ENCODE measurements at places on chromosomes 1 and 21.
A peak's percentile ranks its signal among the peaks of the same experiment; 100 is the strongest.

- DNase-seq, result no peak
Observed at GRCh38 chr1:173333581-173333980, 126.5 kb upstream of the TNFSF4 start.

- DNase-seq, result no peak
Observed at GRCh38 chr1:11521582-11522399, 42.8 kb downstream of the DISP3 start.

DNA sequence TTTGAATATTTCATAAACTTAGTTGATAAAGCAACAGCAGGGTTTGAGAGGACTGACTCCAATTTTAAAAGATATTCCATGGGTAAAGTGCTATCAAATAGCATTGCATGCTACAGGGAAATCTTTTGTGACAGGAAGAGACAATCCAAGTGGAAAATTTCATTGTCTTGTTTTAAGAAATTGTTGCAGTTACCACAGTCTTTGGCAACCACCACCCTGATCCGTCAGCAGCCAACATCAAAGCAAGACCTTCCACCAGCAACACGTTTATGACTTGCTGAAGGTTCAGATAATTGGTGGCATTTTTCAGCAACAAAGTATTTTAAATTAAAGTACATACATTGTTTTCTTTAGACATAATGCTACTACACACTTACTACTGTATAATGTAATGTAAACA lies 47.8 kb downstream of the ADGRL4 start:
- DNase-seq, result no peak

DNA sequence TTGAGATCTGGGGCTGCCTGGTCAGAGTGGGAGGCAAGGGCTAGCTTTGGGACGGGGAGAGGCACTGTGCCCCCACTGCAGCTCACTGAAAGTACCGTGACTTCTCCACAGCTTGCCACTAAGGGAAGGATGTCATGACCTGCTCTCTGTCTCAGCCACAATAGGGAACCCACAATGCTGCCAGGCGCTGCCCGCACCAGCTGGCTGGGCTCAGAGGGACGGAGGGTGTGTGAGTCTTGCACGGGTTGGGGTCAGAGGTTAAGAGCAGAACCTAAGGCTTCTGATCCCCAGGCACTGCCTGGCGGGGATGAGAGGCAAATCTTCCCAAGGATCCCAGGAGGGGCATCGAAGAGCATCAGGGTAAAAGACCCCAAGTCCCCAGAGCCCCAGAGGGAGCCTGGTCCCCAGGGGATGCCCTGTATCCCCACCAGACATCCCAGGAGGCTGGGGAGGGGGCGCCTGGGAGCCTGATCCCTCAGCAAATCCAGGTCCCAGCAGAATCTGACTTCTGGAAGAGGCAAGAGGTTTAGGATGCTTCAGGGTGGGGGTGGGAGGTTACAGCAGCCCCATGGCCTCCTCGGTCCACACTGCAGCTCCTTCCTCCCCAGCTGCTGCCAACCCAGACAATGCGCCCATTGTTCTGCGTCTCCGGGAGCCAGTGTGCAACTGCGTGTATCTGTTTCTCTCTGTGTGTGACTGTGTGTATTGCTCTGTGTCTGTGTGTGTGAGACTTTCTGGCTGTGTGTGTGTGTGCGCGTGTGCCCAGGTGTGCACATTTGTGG lies 2.0 kb upstream of the MARCKSL1 start:
- DNase-seq, result no peak

DNA sequence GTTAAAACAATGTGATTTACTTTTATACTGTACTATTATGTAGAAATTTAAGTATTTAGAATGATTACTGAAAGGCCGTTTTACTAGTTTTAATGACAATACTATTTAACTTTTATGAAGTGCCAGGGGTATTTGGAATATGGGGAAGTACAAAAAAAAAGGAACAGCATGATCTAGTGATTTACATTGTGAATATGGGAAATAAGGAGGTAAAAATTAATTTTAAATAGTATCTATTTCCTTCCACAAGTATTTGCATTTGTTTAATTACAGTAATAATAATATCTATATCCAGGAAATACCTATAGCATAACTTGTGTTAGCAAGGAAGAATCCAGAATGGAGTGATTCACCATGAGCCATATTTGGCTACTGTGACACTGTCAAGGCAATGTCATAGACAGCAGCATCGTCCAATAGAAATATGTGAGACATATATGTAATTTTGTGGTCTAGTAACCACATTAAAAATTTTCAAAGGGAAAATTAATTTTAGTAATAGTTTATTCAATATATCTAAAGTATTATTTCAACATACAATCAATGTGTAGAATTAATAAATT lies 22.0 kb downstream of the CNST start:
- DNase-seq, result no peak

- no peak for DNase-seq
Observed at GRCh38 chr1:162456323-162456722, 41.3 kb upstream of the UHMK1 start.

GRCh38 chr1:157105988-157106812 lies 6.6 kb upstream of the ETV3L start:
- no peak for DNase-seq

DNA sequence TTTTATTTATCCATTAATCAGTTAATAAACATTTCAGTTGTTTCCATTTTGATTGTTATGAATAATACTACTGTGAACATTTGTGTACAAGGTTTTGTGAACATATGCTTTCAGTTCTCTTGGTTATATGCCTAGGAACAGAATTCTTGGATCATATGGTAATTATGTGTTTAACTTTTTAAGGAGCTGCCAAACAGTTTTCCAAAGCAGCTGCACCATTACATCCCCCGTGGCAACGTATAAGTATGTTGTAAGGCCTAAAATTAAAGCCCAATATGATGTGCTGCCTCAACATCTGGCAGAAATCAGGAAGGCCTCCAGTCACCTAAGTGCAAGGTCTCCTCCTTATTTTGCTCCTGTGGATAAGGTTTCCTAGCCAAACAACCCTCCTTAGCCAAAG lies 235.6 kb upstream of the CACYBP start:
- no peak for DNase-seq

DNA sequence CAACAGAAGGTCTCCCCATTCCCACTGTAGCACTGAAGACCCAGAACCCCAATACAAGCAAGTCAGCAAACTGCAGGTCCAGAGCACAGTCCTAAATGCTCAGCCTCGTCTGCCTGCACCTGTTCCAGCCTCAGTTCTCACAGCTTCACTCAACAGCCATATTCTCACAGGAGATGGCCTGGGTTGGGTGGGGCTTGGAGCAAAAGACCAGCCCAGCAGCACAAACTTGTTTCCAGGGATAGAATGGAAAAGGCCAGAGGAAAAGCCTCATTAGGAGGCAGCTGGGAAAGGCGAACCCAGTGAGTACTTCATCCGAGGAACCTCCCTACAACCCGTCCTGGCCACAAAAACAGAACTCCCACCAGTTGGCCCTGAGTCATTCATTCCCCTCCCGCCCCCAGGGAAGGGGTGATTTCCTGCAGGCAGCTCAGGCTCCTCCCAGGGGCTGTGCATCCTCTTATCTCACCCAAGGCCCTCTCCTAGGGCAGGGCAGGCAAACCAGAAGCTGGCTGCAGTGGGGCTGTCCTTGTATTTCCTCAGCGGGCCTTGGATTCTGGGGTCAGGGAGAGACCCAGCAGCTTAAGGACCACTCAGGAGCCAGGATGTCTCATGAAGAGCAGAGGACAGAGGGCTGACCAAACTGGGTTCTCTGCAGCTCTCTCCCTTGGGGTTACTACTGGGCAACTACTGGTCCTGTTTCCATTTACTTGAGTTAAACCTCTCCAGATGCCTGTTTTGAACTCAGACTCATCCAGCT lies 7.4 kb upstream of the MPL start:
- no peak for DNase-seq

GRCh38 chr1:41980827-41981653 lies 62.3 kb upstream of the HIVEP3 start:
- no peak for DNase-seq

DNA sequence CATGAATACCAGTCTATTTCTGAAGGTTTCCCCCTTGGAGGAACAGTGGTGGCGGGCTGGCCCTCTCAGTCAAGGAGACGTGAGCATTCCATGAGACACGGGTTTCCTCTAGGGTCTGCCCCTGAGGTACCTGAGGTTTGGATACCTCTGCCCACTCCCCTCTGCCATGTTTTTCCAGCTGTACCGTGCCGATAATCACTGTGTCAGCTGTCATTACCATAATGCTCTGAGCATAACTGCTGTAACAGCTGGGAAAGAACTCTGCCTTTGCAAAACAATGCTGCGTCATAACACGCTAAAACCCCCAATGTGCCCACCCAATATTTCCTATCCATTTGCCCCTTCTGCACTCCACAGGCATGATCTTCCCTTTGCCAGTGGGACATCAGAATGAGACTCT lies 425.1 kb downstream of the KIF26B start:
- DNase-seq, result no peak

GRCh38 chr1:109620401-109620791 lies 759 bp downstream of the AMPD2 start:
- DNase-seq, result no peak

DNA sequence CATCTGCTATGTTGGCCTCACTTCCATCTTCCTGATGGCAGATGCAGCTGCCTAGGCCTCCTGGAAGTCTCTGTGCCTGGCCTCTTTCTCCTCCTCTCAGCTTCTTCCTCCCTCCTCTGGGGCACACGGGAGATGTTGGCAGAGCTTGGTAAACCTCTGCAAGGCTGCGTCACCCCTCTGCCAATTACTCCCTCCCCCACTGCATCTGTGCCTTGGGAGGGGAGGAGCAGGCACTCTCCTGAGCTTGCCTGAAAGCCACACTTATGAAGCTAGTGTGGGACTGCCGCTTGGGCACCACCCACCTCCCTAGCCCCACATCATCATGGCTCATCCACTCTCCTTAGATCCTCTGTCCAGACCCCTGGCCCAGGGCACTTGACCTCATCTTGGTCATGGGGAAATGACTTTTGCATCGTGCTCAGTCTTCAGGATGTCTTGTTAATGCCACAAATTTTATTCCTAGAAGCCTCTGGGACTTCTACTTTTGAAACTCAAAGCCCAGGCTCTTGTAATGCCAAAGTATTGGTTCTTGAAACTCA lies 7.3 kb upstream of the TMEM51 start:
- no peak for DNase-seq

DNA sequence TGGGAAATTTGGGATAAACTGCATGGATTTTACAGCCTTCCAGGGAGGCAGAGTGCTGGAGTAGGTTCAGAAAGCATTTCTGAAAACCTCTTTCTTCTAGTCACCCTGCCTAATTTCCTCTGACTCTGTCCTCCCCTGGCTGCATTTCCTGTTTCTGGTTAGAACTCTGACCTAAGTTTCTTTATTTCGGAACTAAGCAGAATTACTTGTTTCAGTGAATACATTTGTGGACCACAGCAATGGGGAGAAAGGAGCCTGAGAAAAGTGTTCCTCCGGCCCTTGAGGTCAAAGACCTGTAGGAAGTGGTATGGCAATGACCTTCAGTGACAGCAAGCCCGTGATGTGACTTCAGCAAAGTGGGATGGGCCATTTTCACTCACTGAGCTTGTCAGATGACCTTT lies 173.4 kb upstream of the RUNX1 start:
- no peak for DNase-seq

- DNase-seq, result peak; percentile 43
Observed at GRCh38 chr1:243421784-243422183, 165.9 kb downstream of the SDCCAG8 start.

GRCh38 chr1:151584780-151585179 lies 27.1 kb upstream of the SNX27 start:
- no peak for DNase-seq

DNA sequence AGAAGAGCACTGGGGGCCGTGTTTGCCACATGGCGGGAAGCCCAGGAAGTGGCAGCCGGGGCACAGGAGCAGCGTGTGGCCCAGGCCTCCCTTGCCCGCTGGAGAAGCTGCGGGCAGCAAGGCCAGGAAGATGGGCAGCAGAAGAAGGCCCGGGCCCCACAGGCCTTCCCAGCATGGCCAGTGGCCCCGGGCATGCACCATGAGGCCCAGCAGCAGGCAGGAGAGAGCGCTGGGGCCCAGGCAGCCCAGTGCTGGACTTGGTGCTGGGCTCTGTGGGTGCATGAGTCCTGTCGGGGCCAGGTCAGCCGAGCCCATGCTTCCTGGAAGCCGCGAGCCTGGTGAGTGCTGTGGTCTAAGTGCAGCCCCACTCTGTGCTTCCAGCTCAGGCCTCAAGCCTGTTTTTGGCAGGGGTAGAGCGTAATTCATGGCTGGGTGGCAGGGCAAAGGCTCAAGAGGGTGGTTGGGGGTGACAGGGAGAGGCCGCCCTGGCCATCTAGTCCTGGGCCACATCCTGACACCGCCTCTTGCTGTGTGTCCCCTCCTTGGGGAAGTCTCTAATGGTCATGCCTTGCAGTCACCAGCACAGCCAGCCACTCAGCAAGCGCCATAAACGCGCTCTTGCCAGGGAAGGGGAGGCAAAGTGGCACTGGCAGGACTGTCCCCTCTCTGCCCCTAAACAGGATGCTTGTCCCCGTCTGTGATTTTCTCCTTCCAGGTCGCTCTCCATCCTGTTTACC lies 21.3 kb downstream of the MTHFR start:
- no peak for DNase-seq

- no peak for DNase-seq
Observed at GRCh38 chr1:234953655-234954405, 174.8 kb downstream of the TOMM20 start.

All from LNCaP clone FGC (cell line).